ENCODE measurements at places on chromosomes 2 and 18.

DNA sequence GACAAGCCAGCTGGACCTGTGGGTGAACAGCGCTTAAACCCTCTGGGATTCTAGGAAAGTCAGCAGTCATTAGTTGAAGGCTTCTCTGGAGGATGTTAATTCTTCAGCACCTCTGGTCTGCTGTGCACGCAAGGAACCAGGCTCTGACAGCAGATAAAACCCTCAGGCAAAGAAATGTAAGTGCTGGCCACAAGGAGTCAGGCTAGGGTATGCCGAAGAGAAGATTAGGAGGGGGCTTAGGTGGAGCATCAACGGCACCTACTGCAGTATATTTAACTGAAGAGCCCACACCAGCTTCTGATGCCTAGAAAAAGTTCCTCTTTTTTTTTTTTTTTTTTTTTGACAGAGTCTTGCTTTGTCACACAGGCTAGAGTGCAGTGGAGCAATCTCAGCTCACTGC is 304.2 kb upstream of the MC4R start:
- no peak for DNase-seq

GRCh38 chr2:196515051-196515450 is 124.5 kb upstream of the CCDC150 start:
- DNase-seq: no peak

DNA sequence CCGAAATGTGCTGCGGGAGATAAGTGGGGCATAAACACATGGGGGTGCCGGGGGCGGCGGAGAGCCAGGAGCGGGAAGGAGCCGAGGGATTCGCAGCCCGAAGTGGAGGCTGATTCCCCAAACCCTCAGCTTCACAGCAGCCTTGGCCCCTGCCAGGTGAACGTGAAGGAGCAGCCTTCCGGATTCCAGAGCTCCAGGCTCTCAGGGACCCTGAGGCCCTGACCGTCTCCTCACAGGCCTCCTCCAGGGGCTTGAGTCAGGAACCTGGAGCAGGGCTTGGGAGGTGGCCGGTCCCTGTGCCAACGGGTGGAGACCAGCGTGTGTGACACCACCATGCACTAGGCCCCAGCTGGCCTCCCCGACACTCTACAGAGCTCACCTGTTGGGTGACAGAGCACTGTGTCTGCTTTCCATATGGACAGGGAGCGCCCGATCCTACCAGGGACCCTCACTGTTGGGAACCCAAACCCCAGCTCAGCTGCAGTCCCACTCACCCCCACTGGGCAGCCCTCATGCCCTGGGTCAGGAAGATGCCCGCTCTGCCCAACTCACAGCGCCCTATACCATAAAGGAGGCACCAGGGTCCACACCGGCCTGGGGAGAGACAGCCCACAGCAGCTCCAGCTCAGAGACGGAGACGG is 117.6 kb upstream of the OTOS start:
- no peak for DNase-seq

- DNase-seq: no peak
Measured at GRCh38 chr18:67933271-67933670, 416.8 kb upstream of the DSEL start.

GRCh38 chr2:30688956-30689401 is 118.3 kb downstream of the CAPN13 start:
- DNase-seq: no peak

DNA sequence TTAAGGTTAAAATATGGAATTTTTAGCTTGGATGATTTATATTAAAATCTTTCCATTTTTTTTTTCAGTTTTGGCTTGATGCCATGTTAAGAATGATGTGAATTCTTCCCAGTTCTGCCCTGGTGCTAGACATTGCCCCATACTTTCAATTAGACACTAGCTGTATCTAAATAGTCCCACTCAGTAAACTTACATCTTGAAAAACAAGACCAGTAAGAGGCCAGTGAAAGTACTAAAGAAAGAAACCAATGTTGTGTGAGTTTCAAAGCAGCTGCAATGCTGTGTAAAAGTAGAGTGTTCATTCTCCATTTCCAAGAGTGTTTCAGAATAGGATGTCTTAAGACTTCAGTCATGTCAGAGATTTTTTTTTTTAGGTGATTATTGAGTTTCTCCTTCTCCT is 40.0 kb upstream of the CYBRD1 start:
- DNase-seq: no peak

All from ACHN (cell line).